ENCODE measurements at places on chromosomes 4 and X. TPM values are rescaled to one million over a fixed set of nuclear protein-coding genes. Genes with fewer than 3 reads are reported as not detected.

GRCh38 chrX:39450234-39450977 is 647.4 kb downstream of the BCOR start:
- no peak overlapping the region for H3K4me3 ChIP-seq
- no peaks in the 10 kb centered on the region for H3K27me3 ChIP-seq
- DNase-seq, result no peak
- H3K4me1 ChIP-seq, result no peaks in the 10 kb centered on the region
- no peak overlapping the region for H3K27ac ChIP-seq

DNA sequence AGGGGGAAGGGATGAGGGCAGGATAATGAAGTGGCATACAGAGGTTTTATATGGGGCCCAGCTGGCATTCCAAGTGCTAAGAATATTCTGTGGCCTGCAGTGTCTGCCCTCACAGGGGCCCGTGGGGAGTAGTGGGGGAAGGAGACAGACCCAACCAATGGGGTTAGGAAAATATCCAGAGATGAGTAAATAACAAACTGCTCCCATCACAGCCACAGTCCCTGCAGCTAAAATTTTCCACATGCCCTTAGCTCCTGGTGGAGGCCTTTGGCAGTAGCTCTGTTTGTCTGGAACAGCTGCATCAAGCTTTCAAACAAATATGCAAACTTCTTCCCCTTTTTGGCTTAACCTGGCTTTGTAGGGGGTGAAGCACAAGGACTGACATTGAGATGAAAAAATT is 3.1 kb downstream of the SRPX2 start:
- no peak for DNase-seq
- no peaks in the 10 kb centered on the region for H3K4me1 ChIP-seq
- no peak overlapping the region for H3K4me3 ChIP-seq
- H3K27me3 ChIP-seq, result peaks cover 61% of the 10 kb centered on the region

- H3K27ac ChIP-seq, result no peak overlapping the region
- H3K4me3 ChIP-seq, result no peak overlapping the region
- DNase-seq, result no peak
- H3K27me3 ChIP-seq, result peaks cover 20% of the 10 kb centered on the region
- no peaks in the 10 kb centered on the region for H3K36me3 ChIP-seq
Measured at GRCh38 chrX:18065956-18066355, 154.7 kb downstream of the BEND2 start.

- no peak overlapping the region for H3K4me3 ChIP-seq
- DNase-seq, result no peak
- no peak overlapping the region for H3K27ac ChIP-seq
- H3K36me3 ChIP-seq, result no peaks in the 10 kb centered on the region
- no peaks in the 10 kb centered on the region for H3K27me3 ChIP-seq
- H3K4me1 ChIP-seq, result no peaks in the 10 kb centered on the region
Measured at GRCh38 chr4:26131711-26132110, 189.1 kb upstream of the RBPJ start.

GRCh38 chrX:121103381-121103780 is 56.0 kb downstream of the GLUD2 start:
- no peak for DNase-seq
- H3K27ac ChIP-seq, result no peak overlapping the region
- H3K4me1 ChIP-seq, result no peaks in the 10 kb centered on the region
- peaks cover 10% of the 10 kb centered on the region for H3K27me3 ChIP-seq
- H3K36me3 ChIP-seq, result no peaks in the 10 kb centered on the region

GRCh38 chr4:15684498-15684897 is 2.9 kb downstream of the FAM200B start:
- no peak overlapping the region for H3K27ac ChIP-seq

Gene TLR1
- 18.7 TPM for total RNA-seq

All from breast epithelium (tissue), 4 donors.